ENCODE measurements at places on chromosomes 6 and 20. TPM values are rescaled to one million over a fixed set of nuclear protein-coding genes. Genes with fewer than 3 reads are reported as not detected.

RSPH9 gene
- 0.15 TPM for total RNA-seq

NNAT gene
- total RNA-seq: not detected

CPNE5 gene
- not detected for total RNA-seq

GRCh38 chr6:14353798-14354197, 236.2 kb downstream of the CD83 start:
- H3K4me1 ChIP-seq: peaks cover 11% of the 10 kb centered on the region
- no peak overlapping the region for H3K4me3 ChIP-seq
- H3K36me3 ChIP-seq: no peaks in the 10 kb centered on the region
- no peak for DNase-seq
- H3K27me3 ChIP-seq: no peaks in the 10 kb centered on the region
- no peak overlapping the region for H3K27ac ChIP-seq

GRCh38 chr6:125031385-125031784, 69.1 kb downstream of the RNF217 start:
- H3K27ac ChIP-seq: no peak overlapping the region
- H3K4me3 ChIP-seq: no peak overlapping the region
- no peak for DNase-seq
- H3K4me1 ChIP-seq: peaks cover 7% of the 10 kb centered on the region
- no peaks in the 10 kb centered on the region for H3K27me3 ChIP-seq

DNA sequence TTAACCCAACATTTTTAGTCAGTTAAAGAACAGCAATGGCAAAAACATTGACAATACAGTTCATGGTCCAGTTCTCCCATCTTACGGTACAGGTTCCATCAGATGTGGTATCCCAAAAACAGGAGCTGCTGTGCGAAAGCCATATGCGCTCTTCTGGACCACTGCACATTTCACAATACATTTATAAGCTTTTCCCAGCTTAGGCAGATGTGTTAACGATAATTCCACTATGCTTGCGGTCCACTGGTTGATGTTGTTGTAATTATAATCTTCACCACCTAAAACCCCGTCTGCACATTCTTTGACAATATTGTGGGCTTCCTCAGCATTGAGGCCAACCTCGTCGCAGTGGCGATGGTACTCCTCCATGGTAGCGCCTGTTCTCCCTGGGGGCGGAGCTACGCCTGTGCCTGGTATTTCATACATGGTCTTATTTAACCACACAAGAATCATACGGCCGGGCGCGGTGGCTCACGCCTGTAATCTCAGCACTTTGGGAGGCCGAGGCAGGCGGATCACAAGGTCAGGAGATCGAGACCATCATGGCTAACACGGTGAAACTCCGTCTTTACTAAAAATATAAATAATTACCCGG, 52.0 kb downstream of the BFSP1 start:
- H3K4me1 ChIP-seq: no peaks in the 10 kb centered on the region
- peaks cover 12% of the 10 kb centered on the region for H3K27me3 ChIP-seq
- no peaks in the 10 kb centered on the region for H3K36me3 ChIP-seq
- no peak for DNase-seq
- H3K4me3 ChIP-seq: no peak overlapping the region
- H3K27ac ChIP-seq: no peak overlapping the region

GRCh38 chr6:23826572-23826971, 299.4 kb upstream of the NRSN1 start:
- DNase-seq: no peak
- no peak overlapping the region for H3K27ac ChIP-seq
- H3K36me3 ChIP-seq: no peaks in the 10 kb centered on the region
- H3K27me3 ChIP-seq: no peaks in the 10 kb centered on the region

DNA sequence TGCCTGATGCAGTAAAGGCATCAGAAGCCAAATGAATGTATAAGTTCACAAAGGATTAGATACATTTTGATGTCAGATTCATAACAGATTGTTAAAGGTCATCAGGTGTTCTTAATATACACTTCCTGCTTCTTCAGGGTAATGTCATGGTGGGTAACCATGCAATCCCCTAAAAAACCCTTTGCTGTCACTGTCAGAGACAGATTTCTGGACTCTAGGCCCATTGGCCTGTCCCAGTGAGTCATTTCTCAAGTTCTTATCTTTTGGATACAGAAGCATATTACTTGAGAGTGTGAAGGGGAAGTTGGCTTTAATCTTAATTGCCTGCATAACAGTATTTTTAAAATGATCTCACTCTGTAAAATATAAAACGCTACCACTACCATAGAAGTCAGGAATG, 895.6 kb upstream of the MAP3K7 start:
- no peaks in the 10 kb centered on the region for H3K4me1 ChIP-seq
- no peaks in the 10 kb centered on the region for H3K36me3 ChIP-seq
- DNase-seq: no peak
- no peak overlapping the region for H3K27ac ChIP-seq

DNA sequence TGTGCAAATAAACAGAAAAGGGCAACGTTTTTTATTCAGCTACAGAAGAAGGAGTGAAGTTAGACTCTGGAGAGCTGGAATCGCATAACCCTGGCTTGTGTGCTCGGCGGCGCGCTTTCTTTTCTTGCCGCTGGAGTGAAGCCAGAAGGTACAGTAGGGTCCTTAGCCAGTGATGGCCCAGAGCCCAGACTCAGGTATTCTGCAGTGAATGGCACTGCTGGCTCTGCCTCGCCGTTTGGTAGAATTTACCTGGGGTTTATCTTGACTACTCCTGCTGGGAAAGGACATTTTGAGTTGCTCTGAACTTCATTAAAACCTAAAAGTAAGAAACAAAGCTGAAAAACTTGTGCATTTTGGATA, 56.9 kb upstream of the TIAM2 start:
- DNase-seq: no peak
- peaks cover 2% of the 10 kb centered on the region for H3K27me3 ChIP-seq

DNA sequence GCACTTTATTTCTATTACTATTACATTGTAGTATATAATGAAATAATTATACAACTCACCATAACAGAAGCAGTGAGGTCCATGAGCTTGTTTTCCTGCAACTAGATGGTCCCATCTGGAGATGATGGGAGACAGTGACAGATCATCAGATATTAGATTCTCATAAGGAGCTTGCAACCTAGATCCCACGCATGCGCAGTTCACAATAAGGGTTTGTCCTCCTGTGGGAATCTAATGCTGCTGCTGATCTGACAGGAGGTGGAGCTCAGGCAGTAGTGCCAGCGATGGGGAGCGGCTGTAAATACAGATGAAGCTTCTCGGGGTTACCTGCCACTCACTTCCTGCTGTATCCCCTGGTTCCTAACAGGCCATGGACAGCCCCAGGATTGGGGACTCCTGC, 139.5 kb upstream of the TCF21 start:
- DNase-seq: no peak
- peaks cover 5% of the 10 kb centered on the region for H3K36me3 ChIP-seq
- H3K4me1 ChIP-seq: peaks cover 12% of the 10 kb centered on the region
- H3K27me3 ChIP-seq: no peaks in the 10 kb centered on the region
- no peak overlapping the region for H3K27ac ChIP-seq
